ENCODE measurements at places on chromosomes 1 and 21. TPM values are rescaled to one million over a fixed set of nuclear protein-coding genes. Genes with fewer than 3 reads are reported as not detected.

Gene GJA5
- not detected for total RNA-seq

Gene OR2T33
- total RNA-seq, result not detected

Gene FCRL4
- total RNA-seq, result not detected

Gene SELP
- 0.45 TPM for total RNA-seq

Gene RO60
- total RNA-seq, result 60.2 TPM

GRCh38 chr1:219576931-219577730, 35.8 kb downstream of the ZC3H11B start:
- H3K4me3 ChIP-seq, result no peak overlapping the region

GRCh38 chr1:111707906-111708305, 31.3 kb downstream of the INKA2 start:
- H3K4me3 ChIP-seq, result no peak overlapping the region
- no peaks in the 10 kb centered on the region for H3K27me3 ChIP-seq
- no peak overlapping the region for H3K27ac ChIP-seq
- peaks cover 22% of the 10 kb centered on the region for H3K4me1 ChIP-seq
- no peak for DNase-seq
- peaks cover 51% of the 10 kb centered on the region for H3K36me3 ChIP-seq

GRCh38 chr1:221874285-221875003, 132.6 kb upstream of the DUSP10 start:
- no peak overlapping the region for H3K27ac ChIP-seq
- DNase-seq, result no peak
- H3K4me1 ChIP-seq, result peaks cover 8% of the 10 kb centered on the region
- H3K36me3 ChIP-seq, result no peaks in the 10 kb centered on the region
- H3K4me3 ChIP-seq, result no peak overlapping the region

DNA sequence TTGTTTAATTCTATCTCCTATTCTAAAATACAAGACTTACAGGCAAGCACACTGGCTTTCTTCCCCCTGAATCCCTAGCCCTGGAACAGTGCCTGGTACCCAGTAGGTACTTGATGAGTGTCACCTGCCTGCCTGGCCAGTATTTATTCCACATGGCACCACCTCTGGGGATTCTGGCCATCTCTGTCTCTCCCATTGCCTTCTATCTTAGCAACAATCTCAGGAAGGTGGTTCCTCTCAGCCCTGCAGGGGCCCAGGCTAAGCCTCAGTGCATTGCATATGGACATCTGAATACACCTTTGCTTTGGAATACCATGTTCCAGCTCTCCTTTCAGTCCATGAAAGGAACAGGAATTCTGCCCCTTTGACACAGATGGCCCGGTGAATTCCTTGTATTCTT, 81.0 kb downstream of the HIVEP3 start:
- H3K27me3 ChIP-seq, result no peaks in the 10 kb centered on the region
- H3K36me3 ChIP-seq, result no peaks in the 10 kb centered on the region
- no peak overlapping the region for H3K4me3 ChIP-seq
- peaks cover 5% of the 10 kb centered on the region for H3K4me1 ChIP-seq
- DNase-seq, result no peak

GRCh38 chr1:204883405-204883804, 12.7 kb downstream of the NFASC start:
- H3K27me3 ChIP-seq, result peaks cover 28% of the 10 kb centered on the region
- no peaks in the 10 kb centered on the region for H3K4me1 ChIP-seq
- H3K4me3 ChIP-seq, result no peak overlapping the region
- no peaks in the 10 kb centered on the region for H3K36me3 ChIP-seq

DNA sequence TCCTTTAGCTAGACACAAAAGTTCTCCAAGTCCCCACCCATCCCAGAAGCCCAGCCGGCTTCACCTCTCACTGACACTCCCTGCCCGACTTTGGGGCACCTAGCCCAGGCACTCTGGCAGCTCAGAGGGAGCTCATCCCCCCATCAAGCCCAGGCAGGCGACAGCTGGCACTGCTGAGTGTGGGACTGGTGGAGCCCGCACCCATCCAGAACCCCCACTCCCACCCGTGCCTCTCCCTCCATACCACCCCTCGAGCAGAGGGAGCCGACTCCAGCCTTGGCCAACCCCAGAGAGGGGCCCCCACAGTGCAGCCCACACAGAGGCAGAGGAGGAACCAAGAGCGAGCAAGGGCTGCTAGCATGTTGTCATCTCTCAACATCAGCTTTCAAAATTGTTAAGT, 658.6 kb downstream of the AMY1C start:
- no peaks in the 10 kb centered on the region for H3K4me1 ChIP-seq
- H3K4me3 ChIP-seq, result no peak overlapping the region
- no peaks in the 10 kb centered on the region for H3K27me3 ChIP-seq
- no peak for DNase-seq
- no peak overlapping the region for H3K27ac ChIP-seq

DNA sequence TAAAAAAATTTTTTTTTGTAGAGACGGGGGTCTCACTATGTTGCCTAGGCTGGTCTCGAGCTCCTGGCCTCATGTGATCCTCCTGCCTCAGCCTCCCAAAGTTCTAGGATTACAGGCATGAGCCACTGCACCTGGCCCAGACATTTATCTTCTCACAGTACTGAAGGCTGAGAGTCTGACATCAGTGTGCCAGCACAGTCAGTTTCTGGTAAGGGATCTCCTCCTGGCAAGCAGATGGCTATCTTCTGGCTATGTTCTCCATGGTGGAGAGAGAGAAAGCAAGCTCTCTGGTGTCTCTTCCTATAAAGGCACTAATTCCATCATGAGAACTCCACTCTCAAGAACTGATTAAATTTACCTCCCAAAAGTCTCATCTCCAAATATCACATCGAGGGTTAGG, 57.8 kb upstream of the C1orf185 start:
- peaks cover 1% of the 10 kb centered on the region for H3K4me1 ChIP-seq
- H3K27me3 ChIP-seq, result peaks cover 17% of the 10 kb centered on the region
- H3K36me3 ChIP-seq, result no peaks in the 10 kb centered on the region
